ENCODE measurements at places on chromosomes 16 and 17.

GRCh38 chr17:32279891-32280716 lies 14.5 kb downstream of the RHBDL3 start:
- no peak for DNase-seq

DNA sequence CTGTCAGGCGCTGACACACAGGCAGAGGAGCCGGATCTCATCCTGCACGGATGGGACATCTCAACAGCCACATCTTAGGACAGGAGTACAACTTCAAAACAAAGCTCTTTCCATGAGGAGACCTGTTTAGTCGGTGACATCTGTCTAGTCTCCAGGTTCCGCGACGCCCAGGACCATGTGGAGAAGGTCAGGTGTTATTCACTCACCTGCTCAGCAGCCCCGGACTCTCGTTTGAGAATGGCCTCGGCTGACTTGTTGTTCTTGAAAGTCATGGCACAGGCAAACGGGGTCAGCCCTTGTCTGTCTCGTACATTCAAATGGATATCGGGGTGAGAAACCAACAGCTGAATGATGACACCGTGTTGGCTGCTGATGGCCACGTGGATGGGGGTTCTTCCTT lies 35.7 kb downstream of the CYB5D2 start:
- DNase-seq, result no peak

DNA sequence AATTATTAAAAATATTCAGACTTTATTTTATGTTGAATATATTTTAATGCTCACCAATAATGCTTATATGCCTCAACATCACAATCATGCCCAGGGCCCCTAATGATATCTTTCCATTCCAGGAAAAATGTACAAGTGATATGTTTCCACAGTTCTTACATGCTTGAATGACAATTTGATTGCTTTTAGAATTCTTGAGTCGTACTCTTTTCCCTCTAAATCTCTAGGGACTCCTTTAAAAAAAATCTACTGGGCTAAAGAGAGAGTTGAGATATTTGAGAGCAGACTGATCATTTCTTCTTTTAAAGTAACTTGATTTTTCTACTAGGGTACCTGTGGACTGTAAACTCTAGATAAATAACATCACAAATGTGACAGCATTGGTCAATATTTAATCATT lies 18.2 kb upstream of the HLF start:
- DNase-seq, result no peak

DNA sequence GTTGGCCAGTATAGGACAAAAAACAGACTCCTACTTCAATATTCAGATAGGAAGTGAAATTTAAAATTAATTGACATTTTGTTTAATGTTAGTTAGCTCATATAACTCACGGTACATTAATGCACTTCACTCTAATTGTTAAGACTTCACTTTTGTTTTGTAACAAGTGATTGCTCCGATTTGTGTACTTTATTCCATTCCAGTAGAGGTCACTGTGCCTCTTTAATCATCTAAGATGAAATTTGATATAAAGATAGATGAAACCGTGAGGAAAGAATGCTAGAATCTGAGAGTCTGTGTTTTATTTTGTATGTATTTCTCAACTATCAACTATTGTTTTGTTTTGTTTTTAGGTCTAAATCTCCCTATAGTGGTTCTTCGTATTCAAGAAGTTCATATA lies 29.0 kb downstream of the RBBP6 start:
- no peak for DNase-seq

- DNase-seq, result no peak
Measured at GRCh38 chr17:49582789-49583188, 7.1 kb downstream of the NXPH3 start.

- no peak for DNase-seq
Measured at GRCh38 chr17:31408586-31408985, 17.1 kb downstream of the RAB11FIP4 start.

- DNase-seq, result no peak
Measured at GRCh38 chr16:4696172-4696904, 3.0 kb downstream of the NUDT16L1 start.

DNA sequence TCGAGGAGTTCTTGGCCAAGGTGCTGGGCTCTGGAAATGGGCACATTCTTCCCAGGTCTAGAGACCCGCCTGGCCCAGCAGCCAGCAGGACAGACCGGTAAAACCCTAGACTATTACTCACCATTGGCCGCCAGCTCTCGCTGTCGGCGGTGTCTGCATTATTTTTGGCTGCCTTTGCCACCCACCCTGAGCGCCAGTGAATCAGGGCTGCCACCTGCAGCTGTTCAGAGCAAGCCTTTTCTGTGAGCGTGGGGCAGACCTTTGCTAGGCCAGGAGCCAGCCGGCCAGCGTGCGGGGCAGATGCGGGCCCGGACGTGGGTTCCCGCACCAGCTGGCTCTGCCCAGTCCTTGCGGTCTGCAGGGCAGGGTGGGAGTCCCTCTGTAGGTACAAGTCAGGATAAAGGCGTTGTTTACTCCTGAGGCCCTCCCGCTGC lies 15.8 kb upstream of the CLEC18A start:
- no peak for DNase-seq

DNA sequence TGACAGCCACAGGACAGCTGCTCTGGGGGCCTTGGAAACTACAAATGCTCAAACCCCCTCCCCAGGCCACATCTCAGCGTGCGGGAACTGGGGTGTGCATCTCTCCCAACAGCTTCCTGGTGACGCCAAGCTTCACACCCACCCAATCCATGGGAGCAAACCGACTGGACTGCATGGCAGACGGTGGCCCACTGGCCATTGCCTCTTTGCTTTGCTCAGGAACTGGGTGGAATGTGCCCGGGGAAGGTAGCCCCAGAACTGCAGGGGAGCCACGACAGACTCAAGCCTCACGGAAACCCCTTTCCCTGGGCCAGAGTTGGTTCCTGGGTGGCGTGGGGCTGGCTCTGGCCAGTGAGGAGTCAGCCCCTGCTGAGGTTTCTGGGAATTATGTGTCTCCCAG lies 5.2 kb upstream of the C16orf95 start:
- DNase-seq, result no peak

DNA sequence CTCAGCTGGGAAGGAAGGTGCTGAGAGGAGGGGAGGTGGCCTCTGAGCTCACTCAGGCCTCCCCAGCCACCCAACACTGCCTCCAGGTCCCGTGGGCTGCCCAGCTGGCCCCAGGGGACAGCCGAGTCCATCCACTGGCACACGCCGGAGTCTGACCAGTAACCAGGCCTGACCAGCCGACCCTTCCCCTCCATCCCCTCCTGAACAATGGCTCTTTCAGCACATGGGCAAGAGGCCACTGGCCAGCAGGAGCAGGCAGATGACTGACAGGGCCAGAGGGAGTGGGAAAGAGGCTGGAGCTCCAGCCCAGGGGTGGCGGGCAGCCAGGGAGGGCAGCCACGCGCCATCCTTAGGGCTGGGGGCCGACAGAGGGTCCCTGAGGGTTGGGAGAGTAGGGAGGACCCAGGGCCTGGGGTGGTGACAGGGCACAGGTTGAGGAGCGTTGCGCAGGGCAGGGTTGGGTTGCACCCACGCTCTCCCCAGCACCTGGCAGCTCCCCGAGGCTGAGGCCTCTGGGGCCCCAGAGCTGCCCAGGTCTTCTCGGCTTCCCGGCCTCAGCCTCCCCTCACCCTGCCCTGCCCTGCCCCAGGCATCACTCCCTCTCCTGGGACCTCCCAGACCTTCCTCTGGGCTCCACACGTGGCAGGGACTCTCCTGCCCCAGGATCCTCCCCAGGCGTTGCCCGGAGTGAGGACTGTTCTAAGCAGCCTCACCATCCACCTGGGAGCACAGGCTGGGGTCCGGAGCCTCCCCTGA lies 20.2 kb upstream of the SLC38A10 start:
- no peak for DNase-seq

DNA sequence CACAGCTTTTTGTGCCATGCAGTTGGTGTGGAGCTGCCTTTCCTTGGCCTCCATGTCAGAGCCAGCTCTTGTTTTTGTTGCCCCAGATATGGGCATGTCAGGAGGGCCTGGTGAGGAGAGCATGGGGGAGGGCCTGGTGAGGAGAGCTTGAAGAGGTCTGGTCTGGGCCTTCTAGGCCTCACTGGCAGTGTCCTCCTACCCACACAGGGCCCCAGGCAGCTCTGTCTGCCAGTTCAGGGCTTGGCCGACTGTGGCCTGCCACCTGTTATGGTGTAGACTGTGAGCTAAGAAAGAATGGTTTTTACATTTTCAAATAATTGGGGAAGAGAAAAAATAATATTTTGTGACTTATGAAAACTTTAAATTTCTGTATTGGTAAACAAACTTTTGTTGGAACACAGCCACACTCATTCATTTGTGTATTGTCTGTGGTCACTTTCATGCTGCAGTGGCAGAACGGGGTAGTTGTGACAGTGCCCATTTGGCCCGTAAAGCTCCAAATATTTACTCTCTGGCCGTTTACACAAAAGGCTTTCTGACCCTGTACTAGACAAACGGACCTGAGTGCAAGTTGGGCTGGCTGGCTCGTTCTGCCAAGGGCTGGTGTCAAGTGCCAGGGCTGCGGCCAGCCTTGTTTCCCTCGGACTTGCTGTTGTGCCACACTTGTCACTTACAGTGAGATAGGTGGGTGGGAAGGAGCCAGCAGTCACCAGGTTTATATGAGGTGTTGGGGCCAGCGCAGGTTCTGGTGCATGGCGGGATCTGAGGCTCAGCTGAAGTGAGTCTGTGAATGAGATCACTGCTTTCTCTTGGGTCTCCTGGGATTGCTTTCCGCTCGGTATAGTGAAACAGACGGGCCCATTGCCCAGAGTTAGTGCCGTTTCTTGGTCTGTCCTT lies 18.2 kb downstream of the PGS1 start:
- DNase-seq, result no peak

GRCh38 chr17:17866897-17867296 lies 30.1 kb upstream of the SREBF1 start:
- DNase-seq, result no peak

DNA sequence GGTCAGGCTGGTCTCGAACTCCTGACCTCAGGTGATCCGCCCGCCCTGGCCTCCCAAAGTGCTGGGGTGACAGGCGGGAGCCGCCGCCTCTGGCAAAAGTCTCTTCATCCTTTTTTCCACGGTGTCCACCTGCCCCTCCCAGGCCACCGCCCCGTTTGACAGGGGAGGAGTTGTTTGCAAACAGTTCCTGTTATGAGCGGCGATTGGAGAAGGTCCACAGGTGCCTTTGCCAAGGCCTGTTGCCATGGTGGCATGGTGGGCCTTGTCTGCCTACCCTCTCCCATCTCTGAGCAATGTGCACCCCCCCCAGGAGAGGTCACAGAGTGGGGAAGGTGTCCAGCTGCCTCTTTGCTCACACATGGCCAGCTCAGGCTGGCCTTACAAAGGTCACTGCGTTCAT lies 16.0 kb upstream of the RAP1GAP2 start:
- DNase-seq, result no peak

DNA sequence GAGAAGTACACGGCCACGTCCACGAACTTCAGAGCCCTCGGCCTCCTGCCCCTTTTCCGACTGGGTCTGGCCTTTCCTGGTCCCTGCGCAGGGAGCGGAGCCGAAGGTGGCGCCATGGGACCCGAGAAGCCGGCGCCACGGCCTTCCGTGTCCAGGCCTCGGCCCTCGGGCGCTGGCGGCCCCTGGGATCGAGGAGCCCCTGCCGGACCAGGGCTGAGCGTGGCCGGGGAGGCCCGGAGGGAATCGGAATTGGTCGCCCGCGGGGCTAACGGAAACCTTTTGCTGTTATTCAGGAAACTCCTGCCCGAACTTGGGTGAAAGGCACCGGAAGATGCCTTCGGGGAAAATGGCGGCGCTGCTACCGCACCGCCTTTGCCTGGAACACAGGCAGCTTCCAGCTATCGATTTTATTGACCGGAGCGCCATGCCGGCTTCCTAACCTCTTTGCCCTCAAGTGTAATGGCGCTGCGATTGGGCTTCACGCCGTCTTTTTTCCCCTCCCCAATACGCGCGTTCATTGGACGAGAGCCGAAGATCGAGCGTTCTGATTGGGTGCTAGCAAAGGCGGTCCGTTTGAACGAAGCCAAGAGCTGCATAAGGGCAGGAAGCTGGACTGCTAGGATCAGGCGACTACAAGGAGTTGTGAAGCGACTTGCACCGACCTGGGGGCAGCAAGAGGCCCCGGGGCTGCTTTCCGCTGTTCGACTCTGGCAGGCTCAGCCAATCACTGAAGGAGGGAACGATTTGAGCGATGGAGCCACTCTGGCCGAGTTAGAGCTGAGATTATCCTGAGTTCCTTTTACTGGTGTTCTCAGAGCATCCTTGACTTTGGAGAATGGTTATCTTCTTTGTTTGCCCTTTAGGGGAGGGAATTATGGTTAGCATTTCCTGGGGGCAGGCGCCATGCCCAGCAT lies at the start of gene ZNF689:
TSS of gene ZNF689 (minus strand) at position 464 of the 914 bp plus-strand sequence. CDS start at position 116, 348 bp downstream.
- peak; percentile 95 for DNase-seq

GRCh38 chr16:88940862-88941817 lies 35.9 kb downstream of the CBFA2T3 start:
- no peak for DNase-seq

- peak; percentile 56 for DNase-seq
Measured at GRCh38 chr16:27326738-27327585, 13.2 kb downstream of the IL4R start.

- no peak for DNase-seq
Measured at GRCh38 chr17:47686664-47687327, 7.2 kb upstream of the TBKBP1 start.

- no peak for DNase-seq
Measured at GRCh38 chr16:5502467-5502869, 404.9 kb upstream of the EEF2KMT start.

- no peak for DNase-seq
Measured at GRCh38 chr16:66988197-66988788, at the start of gene CES4A. Gene CES4A, plus strand, starts transcription at chr16:66988589. Its CDS starts 184 bp downstream, at chr16:66988773.

DNA sequence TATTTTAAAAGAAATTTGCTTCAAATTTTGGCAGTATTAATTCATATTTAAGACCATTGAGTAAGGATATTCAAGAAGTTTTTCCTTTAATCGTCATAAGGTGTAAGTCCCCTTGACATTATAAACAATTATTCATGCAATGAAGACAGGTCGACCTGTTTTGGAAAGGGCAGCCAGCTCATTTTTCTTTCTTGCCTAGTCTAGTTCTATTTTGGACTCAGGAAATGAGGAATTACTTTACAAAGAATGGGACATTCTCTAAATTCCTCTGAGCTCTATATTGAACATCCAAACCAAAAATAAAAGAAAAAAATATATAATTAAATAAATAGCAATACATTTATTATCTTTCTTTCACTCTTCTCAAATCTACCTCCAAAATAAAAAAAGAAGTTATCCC lies 595.6 kb upstream of the KIF2B start:
- DNase-seq, result no peak

GRCh38 chr17:19413761-19414160 lies 2.7 kb downstream of the RNF112 start:
- no peak for DNase-seq

- no peak for DNase-seq
Measured at GRCh38 chr16:68202091-68202519, 33.8 kb downstream of the ESRP2 start.

GRCh38 chr17:81277421-81277820 lies 17.7 kb downstream of the SLC38A10 start:
- DNase-seq, result no peak

- peak; percentile 83 for DNase-seq
Measured at GRCh38 chr16:79272141-79272577, 328.4 kb downstream of the MAF start.

Measured in activated CD4-positive, alpha-beta T cell treated with anti-CD3 and anti-CD28 coated beads, Interleukin-2, amount 50 U/mL, for 48 hours (primary cell).